Thoracic aorta (tissue), 2 donors: ENCODE measurements at places on chromosomes 13 and 19. TPM values are rescaled to one million over a fixed set of nuclear protein-coding genes. Genes with fewer than 3 reads are reported as not detected.

WDR62 gene
- total RNA-seq, result 0.99 TPM

CEACAM8 gene
- not detected for total RNA-seq

VRK3 gene
- total RNA-seq, result 33.4 TPM

RETN gene
- not detected for total RNA-seq
